CMK (cell line): ENCODE measurements at places on chromosomes 3 and 15.

GRCh38 chr3:41888368-41889076, 73.4 kb downstream of the ULK4 start:
- DNase-seq: no peak

GRCh38 chr3:68878322-68878721, 54.0 kb downstream of the TAFA4 start:
- DNase-seq: no peak

GRCh38 chr3:128568602-128569490, 75.8 kb upstream of the GATA2 start:
- DNase-seq: no peak

DNA sequence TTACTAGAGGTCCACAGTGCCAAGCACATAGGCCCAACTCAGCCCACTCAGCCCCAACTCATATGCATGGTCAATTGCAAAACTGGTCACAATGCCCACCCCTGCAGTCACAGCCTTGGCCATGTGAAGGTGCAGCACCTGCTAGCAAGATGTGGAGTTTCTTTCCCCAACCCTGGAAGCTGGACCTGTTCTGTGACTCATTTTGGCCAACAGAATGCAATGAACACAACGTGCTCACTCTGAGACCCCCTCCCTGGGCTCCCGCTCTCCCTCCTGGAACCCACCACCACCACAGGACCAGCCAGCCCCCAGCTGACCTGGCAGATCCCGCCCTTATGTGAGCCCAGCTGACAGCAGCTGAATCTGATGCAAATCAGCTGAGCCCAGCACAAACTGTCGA, 34.4 kb downstream of the ALDH1L1 start:
- DNase-seq: no peak

GRCh38 chr3:114093596-114093995, 37.1 kb downstream of the QTRT2 start:
- no peak for DNase-seq

DNA sequence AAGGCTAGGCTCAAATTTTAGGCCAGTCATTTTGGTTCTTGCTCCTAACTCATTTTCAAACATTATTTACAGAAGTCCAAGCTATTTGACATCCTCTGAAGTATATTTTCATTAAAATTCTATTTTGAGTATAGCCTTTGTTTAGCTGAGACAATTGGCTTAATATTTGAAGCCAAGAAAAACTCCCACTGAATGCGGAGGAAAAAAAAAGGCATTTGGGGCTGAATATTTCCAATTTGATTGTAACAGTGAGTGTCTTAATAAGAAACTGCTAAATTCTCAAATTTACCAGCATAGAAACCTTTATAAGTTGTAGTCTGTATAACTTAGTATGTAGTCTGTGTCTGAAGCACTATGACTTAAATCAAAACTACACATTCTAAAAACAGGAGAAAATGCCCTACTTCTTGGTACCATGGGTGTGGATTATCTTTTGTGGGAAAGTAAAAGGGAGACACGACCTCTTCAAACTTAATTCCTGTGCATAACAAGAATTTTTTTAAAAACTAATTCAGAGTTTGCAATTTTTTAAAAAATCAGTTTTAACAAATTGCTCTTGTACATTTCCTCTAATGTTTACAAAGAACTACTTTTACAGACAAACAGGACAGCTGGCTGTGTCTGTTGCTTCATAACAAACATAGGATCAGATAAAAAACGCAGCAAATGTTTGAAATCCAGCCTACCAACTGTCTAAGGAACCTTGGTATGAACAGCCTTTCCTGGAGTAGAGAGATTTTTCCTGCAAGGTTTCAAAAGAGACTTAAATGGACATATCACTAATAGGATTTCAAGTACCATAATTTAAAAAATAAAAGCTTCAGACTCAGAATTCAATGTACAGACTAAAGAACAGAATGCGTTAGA, 52.7 kb upstream of the LMOD3 start:
- no peak for DNase-seq

DNA sequence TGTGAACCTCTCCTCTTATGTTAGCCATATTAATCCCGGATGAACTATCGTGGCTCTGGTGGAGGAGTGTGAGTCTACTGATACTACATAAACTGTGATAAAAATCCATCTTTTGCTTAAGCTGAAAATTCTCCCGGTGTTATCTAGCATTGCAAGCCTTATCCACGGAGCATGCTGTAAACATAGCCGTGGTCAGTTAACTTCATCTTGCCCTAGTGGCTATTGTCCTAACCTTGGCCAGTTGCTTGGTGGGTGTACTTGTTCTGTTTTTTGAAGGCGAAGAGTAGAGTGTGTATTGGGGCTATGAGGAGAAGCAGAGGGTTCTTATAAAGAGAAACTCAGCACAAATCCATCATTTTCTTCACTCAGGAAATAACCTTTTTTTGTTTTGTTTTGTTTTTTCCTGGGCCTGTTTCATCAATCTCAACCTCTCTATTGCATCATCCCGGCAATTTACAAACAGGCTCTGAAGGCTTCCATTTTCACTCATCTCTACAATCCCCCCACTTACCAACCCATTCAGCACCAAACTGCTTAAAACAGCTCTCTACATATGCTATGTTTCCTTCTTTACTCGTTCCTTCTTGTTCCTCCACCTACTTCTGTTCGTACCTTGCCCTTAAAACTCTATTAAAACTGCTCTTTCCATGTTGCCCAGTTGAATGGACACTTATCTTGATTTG, 135.5 kb upstream of the PTX3 start:
- no peak for DNase-seq

DNA sequence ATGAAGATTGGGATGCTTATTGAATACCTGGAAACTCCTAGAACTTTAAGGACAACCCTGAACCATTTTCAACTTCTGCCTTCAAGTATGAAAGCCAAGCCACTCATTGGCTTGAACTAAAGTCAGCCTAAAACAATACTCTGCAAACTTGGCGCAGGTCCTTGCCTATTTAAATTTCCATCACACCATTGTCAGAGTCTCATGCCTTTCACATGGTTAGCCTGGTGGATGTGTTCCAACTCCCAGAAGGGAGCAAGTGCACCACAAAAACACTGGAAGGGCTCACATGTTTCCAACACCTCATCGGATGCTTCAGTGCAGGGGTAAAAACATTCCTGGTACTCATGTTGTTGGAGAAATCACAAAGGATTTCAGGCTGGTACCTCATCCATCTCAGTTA, 511.6 kb upstream of the MDFIC2 start:
- DNase-seq: no peak

- no peak for DNase-seq
These were observed 340.8 kb upstream of the ONECUT1 start for GRCh38 chr15:53130943-53131342.

- no peak for DNase-seq
These were observed 159.2 kb downstream of the TPRG1 start for GRCh38 chr3:189331002-189331418.

DNA sequence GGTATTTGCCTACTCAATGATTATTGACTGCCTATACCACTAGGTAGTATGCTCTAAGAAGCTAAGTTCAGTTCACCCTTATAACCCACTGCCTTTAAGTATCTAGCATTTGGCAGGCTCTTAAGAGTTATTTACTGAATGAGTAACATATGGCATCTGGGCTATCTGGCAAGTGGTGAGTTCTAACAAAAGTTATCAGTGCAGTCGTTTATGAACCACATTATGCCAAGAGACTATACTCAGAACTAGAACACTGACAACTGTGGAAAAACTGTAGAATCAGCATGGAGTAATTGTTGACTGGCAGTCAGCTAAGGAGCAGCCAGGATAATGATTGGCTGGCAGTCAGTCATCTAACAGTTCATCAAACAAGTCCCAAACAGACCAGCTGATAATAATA, 25.8 kb downstream of the RAF1 start:
- no peak for DNase-seq

DNA sequence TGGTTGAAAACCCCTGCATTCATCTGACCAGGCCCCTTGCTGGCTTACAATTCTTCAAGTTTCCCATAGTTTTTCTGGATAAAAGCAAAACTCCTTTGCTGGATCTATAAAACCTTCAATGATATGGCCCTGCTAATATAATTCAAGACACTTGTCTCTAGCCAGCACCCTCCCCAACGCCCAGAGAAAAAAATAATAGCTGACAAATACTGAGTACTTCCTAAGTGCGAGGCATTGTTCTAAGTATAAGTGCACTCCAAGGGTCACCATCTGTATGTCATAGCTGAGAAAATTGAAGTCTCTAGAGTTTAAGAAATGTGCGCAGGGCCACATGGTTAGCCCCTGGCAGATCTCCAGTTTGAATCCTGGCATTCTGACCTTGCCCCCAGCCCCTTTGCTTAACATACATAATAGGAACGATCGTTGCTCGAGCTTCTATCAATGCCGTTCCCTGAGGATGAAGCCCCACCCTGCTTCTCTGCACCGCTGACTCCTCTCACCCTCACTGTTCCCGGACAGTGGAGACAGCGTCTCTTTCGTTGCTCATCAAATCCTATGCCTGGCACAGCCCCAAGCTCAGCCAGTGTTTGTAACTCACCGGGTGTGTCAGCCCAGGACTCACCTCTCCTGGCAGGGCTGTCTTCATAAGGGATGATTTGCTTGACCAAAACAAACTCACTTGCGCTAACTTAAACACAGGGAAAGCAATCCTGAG, 377.1 kb upstream of the PROK2 start:
- no peak for DNase-seq

DNA sequence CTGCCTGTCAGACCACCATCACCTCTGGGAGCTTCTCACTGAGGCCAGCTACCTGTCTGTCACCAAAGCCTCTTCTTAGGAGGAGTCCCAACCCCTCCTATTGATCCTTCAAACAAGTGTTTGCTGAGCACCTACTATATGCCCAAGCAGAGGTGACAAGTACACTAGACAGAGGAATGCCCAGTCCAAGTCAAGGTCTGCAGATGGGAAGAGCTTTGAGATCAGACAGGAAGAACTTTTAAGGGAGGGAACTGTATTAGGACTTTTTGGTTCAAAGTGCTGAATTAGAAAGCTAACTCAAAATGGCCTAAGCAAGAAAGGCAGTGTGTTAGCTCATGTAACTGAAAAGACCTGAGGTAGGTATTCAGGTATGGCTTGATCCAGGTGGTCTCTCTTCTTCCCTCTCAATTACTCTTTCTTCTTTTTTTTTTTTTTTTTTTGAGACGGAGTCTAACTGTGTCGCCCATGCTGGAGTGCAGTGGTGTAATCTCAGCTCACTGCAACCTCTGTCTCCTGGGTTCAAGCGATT, 3.6 kb upstream of the RAD18 start:
- DNase-seq: no peak

- no peak for DNase-seq
These were observed 31.0 kb upstream of the MFSD1 start for GRCh38 chr3:158770741-158771350.

- DNase-seq: no peak
These were observed 62.3 kb downstream of the TMEM39A start for GRCh38 chr3:119401069-119401468.

DNA sequence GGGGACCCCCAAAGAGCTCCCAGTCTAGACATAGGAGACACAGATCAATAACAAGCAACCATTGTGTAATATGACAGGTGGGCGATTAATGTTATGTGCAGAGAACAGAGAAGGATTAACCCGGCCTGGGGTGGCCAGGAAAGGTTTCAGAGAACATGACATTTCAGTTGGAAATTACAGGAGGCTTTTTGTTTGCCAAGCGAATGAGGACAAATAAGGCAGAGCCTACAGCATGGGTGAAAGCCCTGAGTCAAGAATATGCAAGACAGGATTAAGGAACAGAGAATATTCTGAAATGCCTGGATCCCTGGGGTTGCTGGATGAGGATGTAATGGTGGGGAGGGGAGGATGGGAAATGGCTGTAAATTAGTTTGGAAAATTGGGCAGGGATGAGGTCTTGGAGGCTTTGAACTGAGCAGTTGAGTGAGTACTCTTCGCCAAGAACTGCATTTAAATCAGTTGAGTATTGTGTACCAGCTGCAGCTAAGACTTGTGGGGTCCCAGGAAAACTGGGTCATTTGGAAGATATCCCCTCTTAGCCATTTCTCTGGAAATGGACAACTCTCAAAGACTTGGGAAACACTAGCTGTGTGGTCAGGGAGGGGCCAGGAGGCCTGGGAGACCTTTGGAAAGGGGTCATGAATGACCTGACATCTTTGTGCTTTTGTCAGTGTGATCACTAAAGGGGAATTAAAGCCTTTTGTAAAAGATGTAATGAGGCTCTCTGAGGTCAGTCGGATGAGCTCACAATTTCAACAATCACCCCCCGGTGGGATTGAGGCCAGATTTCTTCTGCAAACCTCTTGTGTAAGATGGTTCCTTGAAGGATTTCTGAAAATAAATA, 198.6 kb upstream of the NR2E3 start:
- no peak for DNase-seq

DNA sequence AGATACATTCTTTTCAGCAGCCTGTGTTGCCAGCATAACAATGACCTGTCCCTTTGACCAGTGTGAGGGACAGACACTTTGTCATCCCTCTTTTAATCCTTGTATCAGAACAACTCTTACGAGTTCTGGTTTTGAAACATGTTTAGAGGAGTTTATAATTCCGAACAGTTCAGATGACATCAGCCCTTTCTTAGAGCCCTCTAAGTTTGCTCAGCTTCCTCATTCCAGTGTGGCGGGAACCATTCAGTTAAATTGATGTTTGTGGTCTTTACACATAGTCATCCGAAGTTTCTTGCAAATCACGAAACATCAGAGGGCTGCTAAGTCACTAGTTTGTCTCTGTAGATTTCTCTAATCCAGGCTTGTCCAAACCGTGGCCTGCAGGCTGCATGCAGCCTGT, 102.5 kb downstream of the AKAP13 start:
- no peak for DNase-seq

DNA sequence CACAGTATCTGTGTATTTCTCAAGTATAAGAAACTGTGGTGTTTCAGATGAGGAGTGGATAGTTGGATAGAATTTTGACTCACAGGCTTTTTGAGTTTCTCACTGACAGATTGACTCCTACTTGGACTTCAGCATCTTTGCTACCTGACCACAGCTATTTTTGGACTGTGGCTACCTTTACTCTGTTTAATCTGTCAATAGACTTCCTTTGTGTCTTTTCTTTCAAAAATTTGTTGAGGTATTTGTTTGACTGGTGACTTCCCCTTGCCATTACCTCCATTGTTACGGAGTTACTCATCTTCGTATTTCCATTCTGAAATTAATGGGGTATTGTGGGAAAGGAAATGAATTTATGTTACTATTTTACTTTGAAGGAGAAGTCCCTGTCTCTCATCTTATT, 123.8 kb downstream of the AGBL1 start:
- no peak for DNase-seq

GRCh38 chr3:108820586-108820985, 2.0 kb upstream of the TRAT1 start:
- no peak for DNase-seq

GRCh38 chr15:97522347-97522746, 438.2 kb upstream of the ARRDC4 start:
- no peak for DNase-seq

GRCh38 chr3:119145128-119145499, 851 bp upstream of the TEX55 start:
- DNase-seq: no peak
